Transverse colon (tissue), 4 donors: ENCODE measurements at places on chromosomes 4 and X.
A peak's percentile ranks its signal among the peaks of the same experiment; 100 is the strongest.

GRCh38 chr4:165199286-165199685, 8.1 kb upstream of the KLHL2 start:
- no peak for DNase-seq

GRCh38 chrX:146854281-146854680, 39.7 kb upstream of the CXorf51A start:
- no peak for DNase-seq

- DNase-seq: peak; percentile 13
Measured at GRCh38 chr4:40648742-40649281, 19.1 kb upstream of the RBM47 start.

DNA sequence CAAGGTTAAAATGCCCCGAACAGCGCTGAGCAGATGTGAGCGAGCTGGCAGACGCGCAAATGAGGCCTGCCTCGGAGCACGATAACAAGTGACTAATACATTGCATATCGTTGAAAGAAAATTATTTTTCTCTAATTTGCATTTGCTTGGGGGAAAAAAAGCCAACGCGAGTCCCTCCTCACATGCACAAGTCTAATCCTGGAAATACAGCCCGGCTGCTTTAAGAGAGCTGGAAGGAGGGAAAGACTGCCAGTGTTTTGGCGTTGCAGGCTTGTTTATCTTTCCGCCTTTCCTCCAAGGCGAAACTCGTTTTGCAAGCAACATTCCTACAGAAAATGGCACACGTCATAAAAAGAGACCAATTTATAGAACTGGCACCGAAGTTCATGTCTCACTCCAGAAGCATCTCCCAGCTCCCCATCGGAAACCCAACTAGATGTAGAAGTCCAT, 12.6 kb downstream of the BCOR start:
- no peak for DNase-seq

GRCh38 chr4:56261027-56261426, 126.3 kb downstream of the AASDH start:
- DNase-seq: no peak

DNA sequence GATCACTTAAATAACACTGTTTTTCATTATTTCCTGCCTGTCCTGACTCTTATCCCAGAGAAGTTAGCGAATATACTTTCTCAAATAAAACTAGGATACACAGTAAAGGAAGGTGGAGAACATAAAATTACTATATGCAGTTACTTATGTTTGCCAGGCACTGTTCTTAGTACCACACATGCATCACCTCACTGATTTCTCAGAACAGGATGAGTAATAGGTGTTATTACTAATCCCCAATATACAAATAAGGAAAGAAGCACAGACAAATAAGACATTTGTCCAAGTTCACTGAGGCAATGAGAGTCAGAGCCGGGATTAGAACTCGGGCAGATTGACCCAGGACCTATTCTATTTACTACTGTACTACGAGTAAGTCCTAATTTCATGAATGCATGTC, 91.7 kb downstream of the CORIN start:
- no peak for DNase-seq

DNA sequence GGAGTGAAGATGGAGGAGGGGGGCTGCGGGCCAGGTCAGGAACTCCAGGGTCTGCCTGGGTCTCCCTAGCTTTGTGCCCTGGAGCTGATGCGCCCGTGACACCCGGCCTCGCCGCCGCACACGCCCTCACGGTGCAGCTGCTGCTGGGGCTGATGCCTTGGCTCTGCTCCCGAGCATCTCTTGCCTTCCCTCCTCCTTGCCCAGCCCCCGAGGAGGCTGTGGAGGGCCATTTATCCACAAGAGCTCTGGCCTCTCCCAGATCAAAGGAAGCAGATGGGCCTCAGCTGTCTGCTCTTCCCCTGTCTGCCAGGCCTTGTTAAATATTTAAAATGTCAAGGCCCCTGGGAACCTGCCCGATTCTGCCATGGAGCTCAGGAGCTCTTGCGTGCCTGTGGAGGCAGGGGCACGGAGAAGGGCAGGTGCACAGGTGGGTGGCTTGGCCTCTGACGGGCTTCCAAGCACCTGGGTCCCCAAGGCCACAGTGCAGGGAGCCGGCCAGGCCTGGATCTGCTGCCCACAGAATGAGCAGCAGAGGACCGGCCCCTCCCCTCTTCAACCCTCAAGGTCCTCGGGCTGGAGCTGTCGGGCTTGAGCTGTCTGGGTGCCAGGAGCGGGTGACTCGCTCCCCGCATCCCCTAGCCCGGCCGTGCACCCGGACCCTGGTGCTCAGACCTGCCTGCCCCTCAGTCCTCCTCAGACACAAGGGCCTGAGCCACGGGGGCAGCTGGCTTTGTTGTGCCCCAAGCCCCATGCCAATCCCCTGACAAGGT, 20.3 kb downstream of the ATP2B3 start:
- no peak for DNase-seq

DNA sequence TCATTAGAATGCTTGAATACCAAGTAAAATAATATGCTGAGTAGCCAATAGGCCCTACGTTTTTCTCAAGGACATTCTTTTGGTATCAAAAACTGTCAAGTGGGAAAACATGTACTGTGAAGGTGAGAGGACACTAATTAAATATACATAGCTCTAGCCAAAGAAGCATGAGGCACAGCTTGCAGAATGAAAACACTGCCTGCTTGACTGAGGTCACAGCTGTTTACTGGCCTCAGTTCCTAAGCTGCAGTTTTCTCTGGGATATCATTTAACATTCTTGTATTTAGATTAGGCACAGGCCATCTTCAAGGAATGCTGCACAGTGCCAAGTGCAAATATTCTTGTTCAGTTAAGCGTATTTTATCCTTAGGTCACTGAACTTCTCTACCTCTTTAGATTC, 78.6 kb downstream of the NAP1L3 start:
- no peak for DNase-seq

DNA sequence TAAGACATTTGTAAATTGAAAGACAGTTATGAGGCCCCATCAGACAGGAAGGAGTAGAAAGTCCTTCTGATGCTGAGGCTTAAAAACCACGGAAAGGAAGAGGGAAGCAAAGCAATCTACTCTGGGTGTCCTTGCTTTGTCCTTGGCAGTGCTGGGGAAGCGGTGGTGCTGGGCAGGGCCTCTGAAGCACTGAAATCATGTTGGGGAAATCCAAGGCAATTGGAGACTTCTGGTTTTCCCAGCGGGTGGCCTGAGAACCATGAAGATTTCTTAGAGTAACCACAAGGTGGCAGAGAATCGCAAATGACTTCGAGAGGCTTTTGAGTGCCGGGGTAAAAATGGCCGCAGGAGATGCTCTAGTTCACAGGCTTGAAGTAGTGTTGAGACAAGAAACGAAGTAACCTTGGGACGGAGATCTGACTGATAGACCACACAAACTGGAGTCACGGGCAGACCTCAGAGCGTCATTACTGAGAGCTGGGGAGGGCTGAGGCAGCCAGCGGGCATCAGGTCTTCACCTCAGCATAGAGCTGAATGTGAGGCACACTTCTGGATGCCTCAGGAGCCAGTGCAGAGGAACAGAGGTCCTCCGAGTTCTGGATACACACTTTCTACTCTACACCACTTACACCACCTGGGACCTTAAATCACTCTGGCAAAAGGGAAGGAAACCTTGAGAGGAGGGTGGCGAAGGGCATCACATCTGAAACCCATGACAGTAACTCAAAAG, 130.7 kb upstream of the GPRIN3 start:
- peak; percentile 30 for DNase-seq

DNA sequence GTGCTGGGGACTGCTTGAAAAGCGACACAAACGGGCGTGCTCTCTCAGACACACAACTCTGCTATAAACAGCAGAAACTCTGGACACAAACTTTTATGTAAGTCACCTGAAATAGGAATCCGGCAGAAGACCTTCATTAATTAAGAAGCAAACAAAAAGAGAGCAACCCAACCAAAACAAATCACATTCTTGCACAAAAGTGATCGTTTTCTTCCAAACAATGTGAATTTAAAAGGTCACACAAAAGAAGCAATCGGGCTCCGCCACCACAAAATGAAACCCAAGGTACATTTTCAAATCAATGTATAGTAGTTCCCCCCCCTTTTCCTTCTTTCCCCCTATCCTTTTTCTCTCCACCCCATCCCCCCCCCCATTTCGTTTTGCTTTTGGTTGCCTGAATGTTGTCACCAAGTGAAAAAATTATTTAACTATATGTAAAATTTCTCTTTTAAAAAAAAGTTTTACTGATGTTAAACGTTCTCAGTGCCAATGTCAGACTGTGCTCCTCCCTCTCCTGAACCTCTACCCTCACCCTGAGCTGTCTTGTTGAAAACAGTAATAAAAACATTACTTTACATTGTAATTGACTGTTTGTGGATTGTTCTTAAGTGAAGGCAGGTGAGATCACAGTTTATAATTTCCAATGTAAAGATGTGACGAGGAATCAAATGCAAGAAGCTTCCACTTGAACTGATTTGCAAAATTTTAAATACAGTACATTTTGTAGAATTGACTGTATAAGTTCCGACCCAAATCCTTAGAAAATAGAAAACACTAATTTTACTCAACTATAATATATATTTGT, 2.4 kb downstream of the MAB21L2 start:
- no peak for DNase-seq

DNA sequence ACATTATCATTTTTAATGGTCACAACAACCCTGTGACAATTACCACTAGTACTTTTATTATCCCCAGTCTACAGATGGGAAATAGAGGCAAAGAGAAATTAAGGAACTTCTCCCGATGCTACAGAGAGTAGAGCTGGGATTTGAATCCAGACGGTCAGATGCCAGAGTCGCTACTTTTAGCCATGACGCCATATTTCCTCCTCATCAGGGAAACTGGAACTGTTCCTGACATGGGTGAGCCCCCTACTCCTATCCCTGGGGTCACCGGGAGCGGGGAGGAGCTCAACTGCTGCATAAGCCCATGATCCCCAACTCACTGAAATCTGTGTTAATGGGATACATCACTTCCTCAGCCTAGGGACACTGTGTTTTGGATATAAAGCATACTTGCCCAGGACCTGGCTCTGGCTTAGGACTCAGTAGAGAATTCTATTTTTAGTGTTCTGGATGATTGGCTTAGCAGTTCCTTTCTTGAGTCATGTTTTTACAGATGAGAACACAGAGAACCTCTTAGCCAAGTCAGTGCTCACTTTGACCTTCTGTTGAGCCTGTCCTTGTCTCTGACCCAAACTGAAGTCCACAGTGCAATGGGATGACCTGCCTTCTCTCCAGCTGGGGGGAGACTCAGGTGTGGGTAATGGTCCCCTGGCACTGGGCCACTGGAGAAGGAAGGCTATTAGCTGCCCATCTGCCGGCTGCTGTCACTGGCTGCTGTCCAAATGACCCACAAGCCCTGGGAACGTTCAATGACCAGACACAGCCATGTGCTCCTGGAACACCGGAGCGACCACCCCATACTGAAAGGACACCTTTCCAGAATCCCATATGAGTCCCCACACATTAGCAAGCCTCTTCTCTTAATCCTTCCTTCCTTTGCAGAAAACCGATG, 90.8 kb upstream of the SHISA3 start:
- DNase-seq: no peak

GRCh38 chrX:147173594-147173993, 359.1 kb upstream of the CXorf51A start:
- DNase-seq: no peak

DNA sequence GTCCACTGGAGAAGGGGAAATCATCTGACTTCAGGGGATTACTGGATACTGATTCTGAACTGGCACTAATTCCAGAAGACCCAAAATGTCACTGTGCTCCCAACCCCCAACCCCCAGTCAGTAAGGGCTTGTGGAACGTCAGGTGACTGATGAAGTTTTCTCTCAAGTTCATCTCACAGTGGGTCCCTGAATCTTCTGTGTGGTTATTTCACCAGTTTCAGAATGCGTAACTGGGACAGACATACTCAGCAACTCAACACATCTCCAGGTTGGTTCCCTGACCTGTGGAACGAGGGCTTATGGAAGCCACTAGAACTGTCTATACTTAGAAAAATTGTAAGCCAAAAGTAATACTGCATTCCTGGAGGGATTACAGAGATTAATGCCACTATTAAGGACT, 45.3 kb downstream of the DDX60L start:
- no peak for DNase-seq

DNA sequence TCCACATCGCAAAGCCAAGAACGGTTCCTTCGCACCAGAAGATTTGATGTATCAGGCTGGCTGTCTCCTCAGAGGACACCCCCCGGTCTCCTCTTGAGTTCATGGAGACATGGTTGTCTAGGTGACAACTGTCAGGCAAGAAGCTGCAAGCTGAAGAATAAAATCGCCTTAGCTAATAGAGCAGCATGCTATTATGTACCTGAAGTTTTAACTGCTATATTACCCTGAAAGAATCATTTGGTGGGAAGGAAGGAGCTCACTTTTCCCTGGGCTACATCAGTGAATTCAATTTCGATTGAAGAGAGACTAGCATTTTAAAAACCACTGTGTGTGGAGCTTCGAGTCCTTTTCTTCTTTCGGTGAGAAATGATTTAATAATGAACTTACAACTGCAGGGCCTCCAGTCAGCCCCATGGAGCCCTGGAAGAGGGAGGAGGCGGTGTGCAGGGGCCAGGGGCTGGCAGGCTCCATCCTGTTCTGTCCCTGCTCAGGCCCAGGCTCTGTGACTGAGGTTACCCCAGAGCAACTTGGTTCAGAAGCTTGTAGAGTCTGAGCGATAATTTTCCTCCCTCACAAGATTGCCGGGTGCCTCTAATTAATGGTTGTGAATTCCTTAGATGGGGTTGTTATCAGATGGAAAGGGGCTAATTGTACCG, 191.3 kb downstream of the MID1IP1 start:
- no peak for DNase-seq

- DNase-seq: no peak
Measured at GRCh38 chr4:161841759-161842158, 322.0 kb downstream of the FSTL5 start.

DNA sequence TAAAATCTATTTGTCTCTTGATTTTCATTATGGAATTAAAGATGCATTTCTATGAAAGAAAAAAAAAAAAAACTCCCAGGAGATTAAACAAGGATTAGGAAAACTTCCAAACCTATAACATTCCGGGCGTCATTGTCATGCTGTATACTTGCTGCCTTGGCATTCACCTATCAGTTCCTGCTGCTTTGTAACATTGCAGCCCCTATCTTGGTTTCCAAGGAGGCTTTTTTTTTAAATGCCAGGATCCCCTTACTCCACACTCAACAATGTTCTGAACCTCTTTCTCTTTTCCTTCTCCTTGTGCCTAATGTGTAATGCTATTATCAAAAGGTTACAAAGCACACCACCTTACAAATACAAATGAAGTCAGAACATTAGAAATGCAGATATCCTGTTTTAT, 20.5 kb upstream of the BEND4 start:
- DNase-seq: no peak

GRCh38 chr4:95394752-95395306, 153.9 kb downstream of the UNC5C start:
- DNase-seq: no peak

- DNase-seq: no peak
Measured at GRCh38 chr4:108052558-108053120, 63.0 kb downstream of the HADH start.

DNA sequence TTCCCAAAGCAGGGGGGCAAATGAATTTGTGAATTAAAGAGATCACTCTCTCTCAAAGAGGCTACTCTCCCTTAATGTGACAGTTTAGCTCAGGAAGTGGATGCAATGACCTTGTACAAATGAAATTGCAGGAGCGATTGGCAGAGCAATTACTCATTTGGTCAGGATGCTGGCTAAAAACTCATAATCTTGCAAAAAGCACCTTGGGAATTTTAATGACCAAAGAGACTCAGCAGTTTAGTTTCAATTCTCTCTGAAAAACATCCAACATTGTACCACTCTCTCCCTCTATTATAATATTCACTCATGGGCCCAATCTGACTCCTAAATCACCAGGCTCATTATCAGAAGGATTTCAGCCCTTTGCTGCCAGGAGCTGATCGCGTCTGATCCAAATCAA, 26.1 kb downstream of the PDGFC start:
- DNase-seq: no peak

GRCh38 chrX:64580035-64580434, 184.8 kb upstream of the MTMR8 start:
- DNase-seq: no peak
